HFFc6 (cell line): ENCODE measurements at places on chromosomes 16 and 17. TPM values are rescaled to one million over a fixed set of nuclear protein-coding genes. Genes with fewer than 3 reads are reported as not detected.

Gene TOM1L1
- total RNA-seq: 16.4 to 23.9 TPM (median 17.6 TPM) in 3 replicates

DNA sequence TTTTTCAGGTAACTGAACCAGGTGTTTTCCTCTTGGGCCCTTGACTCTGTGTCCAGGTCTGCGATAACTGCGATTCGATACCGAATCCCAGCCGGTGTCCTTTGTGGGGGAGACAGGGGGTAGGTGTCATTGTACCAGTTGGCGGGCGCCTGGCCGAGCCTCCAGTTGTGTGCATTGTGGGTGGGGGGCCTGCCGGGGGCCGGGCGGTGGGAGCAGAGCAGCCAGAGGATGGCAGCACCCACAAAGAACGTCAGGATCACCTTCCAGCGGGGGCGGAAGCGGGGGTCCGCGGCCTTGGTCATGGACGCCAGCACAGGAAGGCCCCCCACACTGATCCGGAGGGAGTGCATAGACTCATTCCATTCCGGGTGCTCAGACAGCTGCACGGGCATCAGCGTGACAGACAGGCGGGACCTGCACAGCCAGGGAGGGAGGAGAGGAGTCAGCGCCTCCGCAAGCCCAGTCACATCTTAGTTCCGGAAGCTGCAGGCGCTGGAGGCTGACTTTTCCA is 12.3 kb downstream of the CANT1 start:
- DNase-seq: no peak

DNA sequence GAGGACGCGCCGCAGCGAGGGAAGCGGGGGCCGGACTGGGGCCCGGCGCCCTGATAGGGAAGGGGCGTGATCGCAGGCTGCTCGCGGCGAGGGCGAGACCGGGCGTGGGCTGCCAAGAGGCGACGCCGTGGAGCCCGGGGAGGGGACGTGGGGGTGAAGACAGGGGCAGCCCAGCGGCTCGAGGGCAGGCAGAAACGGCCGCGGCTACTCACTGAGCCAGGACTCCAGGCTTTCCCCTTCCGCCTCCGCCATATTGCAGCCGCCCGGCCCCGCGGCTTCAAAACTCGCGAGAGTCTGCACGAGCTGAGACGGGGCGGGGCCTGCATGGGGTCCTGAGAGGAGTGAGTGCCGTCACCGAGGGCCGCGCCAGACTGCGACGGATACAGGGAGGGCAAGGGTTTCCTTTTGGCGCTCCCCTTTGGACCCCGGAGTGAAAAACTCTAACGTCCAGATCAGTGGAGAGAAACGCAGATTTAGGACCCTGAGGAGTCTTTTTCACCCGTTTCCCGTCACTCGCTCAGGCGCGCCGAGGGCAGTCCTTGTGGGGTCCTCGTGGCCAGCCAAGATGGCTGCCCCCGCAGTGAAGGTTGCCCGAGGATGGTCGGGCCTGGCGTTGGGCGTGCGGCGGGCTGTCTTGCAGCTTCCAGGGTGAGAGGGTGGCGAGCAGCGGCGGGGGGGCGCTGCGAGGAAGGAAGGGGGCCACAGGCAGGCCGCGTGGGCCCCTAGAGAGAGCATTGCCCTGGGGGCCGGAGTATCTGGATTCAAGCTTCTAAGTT is at the start of the genes GGA3 and MRPS7:
GGA3 (minus strand) TSS at position 271 of the 776 bp plus-strand sequence; CDS start at position 252, 19 bp downstream.
MRPS7 (plus strand) TSS at position 544 of the 776 bp plus-strand sequence; CDS start at position 566, 22 bp downstream.
- peak; percentile 88 for DNase-seq

Gene TNFRSF17
- total RNA-seq: not detected in 3 replicates

DNA sequence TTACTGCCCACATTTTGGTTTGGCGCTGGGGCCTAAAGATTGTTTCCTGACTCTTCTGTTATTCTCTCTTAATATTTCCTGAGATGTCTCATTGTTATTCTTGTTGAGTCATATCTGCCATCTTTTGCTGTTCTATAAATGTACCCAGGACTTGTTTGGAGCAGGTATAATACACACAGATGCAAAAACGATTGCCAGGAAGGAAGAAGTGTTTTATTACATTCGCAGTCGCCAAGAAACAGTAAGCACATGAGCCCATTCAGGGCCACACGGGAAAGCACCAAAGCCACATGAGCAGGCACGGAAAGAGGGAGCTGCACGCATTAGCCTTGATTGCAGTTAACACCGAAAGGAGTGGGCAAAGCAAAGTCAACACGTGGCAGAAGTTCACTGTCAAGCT is 70.2 kb downstream of the ARHGAP44 start:
- no peak for DNase-seq
